ENCODE measurements at places on chromosomes 6 and 20.
A peak's percentile ranks its signal among the peaks of the same experiment; 100 is the strongest.

DNA sequence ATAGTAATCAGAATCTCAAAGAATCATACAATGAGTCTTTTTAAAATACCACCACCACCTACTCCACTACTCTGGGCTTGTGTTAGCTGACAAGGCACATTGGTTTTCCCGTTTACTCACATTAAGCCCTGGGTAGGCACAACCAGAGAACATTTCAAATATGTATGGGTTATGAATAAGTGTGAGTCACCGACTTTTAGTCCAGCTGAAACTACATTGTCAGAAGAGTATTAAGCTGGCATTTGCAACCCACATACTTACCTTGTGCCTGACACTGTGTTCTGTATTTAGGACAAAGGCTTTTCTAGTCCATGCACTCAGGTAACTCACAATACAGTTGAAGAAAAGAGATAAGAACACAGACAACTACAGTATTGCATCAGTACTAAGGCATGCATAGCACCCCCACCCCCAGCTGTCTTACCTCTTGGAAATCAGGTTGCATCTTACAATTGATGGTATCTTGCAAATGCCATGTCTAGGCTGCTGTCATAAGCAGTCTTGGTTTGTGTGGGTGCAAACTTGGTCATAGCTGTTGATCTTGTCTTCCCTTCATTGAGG, 40.3 kb upstream of the AHI1 start:
- DNase-seq: peak; percentile 20

GRCh38 chr6:44701637-44702101, 314.2 kb downstream of the CDC5L start:
- no peak for DNase-seq

GRCh38 chr20:15496501-15497039, 1076.7 kb downstream of the KIF16B start:
- DNase-seq: no peak

GRCh38 chr6:134575221-134575620, 257.3 kb upstream of the SGK1 start:
- DNase-seq: no peak

DNA sequence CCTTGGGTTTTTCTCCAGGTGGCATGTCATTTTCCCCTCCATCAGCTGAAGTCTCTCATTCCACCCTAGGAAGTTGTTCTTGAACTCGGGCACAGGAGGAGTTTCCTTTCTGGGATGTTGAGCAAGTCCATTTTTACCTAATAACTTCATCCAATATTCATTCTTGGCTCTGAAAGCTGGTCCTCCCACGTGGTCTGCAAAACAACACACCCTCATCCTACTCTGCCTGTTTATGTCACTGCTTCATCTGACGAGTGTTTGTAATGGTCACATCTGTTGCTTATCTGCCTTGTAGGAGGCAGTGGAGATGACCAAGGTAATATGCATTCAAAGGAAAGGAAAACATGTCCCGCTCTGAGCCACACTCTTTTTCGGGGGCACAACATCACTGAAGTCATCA, 41.7 kb upstream of the AIG1 start:
- DNase-seq: no peak

DNA sequence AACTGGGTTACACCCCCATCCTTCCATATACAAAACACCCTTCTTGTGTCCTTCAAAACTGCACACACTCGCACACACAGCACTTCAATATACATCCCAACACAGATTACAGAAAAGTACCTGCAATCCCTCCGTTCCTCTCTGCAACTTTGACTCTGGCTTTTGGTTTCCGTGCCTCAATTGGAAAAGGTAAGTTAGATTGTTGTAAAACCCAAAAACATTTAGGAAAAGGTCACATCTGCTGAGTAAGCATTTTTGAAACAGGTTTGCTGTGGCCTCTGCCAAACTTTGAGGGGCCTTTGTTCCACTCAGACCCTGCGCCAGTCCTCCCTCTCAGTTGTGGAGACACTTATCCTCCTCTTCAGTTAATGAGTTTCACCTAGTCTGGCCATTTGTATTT, 4.2 kb downstream of the NKX2-4 start:
- no peak for DNase-seq

DNA sequence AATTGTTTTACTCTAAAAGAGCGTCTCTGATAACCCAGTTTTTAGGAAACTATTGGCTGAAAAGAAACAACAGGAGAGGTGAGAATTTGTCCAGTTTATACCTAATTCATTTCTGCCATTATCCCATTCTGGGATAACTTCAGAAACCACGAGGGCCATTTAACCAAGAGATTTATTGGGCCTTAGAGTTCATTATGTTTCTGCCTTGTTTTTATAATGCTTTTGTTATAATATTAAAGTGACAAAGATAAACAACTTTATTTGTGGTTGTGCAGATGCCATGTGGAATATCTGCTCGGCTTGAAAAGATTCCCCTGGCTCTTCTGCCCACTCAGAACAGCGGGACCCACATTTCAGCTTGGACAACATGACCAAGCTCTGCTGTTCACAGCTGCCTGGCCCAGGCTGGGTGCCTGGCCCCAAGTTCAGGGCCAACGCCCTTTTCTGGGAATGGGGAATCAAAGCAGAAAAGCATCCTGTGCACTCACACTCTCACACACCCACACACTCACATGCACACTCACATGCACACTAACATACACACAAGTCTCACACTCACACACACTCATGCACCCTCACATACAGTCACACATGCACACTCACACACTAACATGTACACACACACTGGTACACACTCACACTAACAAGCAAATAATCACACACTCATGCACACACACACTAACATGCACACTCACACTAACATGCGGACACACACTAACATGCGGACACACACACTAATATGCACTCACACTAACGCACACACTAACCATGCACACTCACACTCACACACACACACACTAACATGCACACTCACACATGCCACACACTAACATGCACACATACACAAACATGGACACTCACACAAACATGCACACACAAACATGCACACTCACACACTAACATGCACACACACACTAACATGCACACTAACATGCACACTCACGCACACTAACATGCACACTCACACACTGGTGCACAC, 86.7 kb upstream of the NEDD9 start:
- peak; percentile 35 for DNase-seq

- no peak for DNase-seq
Observed at GRCh38 chr6:119890470-119890869, 540.9 kb upstream of the MAN1A1 start.
